ENCODE measurements at places on chromosomes 5 and 9. TPM values are rescaled to one million over a fixed set of nuclear protein-coding genes. Genes with fewer than 3 reads are reported as not detected.

DNA sequence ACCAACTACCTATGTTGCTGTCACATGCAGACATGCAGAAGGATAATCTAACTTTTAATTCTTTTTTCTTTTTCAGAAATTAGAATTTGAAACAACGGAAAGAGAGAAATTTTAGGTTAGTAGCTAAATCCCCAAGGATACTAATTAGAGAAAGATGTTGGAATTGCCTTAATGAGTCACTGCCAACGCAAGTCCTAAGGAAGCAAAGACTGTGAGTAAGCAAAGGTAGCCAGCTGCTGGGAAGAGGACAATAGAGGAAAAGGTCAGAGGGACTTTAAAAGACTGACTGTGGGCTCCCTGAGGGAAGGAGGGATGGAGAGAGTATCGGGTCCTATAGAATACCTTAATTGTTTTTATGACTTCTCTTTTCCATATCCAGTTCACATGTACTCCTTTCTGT is 461.9 kb upstream of the PAPPA start:
- DNase-seq, result no peak

The PCDHA1 gene
- total RNA-seq, result not detected

- DNase-seq, result no peak
Measured at GRCh38 chr5:145925353-145925752, 11.0 kb upstream of the SH3RF2 start.

GRCh38 chr9:98900725-98901124 is 43.0 kb upstream of the COL15A1 start:
- no peak for DNase-seq

DNA sequence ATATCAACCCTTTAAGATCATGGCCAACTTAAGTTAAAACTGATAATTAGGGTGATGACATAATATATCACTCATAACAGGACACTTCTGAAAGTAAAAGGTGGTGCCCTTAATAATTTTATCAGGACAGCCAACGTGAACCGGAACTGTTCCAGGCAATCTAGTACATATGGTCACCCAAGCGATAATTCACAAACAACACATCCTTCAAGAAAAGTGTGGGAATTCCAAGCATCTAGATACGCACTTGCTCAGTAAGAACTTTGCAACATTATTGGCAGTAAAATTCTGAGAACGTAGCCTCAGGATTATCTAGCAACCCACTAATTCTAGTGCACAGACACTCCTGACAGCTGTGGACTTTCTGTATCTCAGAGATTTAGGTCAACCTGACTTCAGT is 85.7 kb downstream of the ALDH7A1 start:
- no peak for DNase-seq

GRCh38 chr5:144040615-144041305 is 129.7 kb downstream of the YIPF5 start:
- no peak for DNase-seq

- no peak for DNase-seq
Measured at GRCh38 chr9:26471261-26471660, 421.3 kb downstream of the CAAP1 start.

The DIPK1B gene
- 56.2 TPM for total RNA-seq

The C5orf58 gene
- total RNA-seq, result not detected

DNA sequence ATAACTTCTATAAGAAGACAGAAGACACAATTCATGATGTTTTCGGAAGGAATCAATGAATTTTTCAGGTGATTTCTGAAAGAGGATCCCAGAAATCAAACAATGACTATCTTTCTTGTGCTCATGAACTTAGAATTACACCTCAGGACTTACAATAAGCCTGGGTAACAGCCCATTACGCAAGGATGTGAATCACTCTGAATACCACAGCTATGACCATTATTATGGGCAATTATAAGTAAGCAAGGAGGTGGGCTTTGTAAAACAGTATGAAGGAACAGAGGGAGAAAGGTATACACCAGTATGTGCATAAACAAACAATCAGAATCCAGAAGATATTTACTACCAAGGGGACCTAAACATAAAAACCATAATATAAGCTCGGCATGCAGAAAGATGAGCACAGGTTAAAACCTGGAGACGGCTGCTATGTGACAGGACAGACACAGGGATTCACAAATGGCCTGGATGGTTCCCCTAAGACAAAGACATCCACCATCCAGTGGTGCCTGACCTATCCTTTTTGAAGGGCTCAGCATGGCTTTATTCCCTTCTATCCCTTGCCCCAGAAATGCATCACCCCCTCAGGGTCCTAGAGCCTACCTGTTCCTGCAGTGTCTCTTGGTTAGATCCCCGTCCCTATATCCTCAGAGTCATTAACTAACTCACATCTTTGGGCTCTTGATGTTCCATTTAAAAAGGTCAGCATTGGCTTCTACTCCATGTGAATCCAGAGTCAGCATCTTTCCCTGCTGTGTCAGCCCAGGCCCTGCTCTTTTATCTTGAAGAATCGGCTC is 21.8 kb upstream of the PPP2CA start:
- DNase-seq, result no peak

The TMEM215 gene
- 0.07 TPM for total RNA-seq

GRCh38 chr5:110251366-110251765 is 475.1 kb downstream of the TMEM232 start:
- DNase-seq, result no peak

DNA sequence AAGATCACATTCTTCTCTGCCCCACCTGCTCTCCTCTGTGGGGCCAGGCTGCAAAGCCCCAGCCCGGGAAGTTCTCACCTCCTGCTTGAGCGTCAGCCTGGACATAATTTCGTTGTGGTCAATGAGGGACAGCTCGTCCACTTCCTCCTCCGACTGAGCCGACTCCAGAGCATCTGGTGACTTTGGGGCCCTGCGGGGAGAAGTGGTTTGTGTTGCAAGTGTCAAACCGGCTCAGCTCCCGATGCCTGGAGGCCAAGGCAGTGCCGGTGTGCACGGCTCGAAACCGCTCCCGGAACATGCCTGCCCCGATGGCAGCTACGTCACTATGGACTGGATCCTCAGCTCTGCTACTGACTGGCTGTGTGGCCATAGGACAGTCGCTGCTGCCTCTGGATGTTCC is 52.8 kb downstream of the PRRT1B start:
- no peak for DNase-seq

The SPAG8 gene
- 0.89 TPM for total RNA-seq

- DNase-seq, result no peak
Measured at GRCh38 chr5:173302546-173303155, 25.6 kb downstream of the STC2 start.

GRCh38 chr9:93492327-93492726 is 38.9 kb upstream of the FAM120AOS start:
- no peak for DNase-seq

DNA sequence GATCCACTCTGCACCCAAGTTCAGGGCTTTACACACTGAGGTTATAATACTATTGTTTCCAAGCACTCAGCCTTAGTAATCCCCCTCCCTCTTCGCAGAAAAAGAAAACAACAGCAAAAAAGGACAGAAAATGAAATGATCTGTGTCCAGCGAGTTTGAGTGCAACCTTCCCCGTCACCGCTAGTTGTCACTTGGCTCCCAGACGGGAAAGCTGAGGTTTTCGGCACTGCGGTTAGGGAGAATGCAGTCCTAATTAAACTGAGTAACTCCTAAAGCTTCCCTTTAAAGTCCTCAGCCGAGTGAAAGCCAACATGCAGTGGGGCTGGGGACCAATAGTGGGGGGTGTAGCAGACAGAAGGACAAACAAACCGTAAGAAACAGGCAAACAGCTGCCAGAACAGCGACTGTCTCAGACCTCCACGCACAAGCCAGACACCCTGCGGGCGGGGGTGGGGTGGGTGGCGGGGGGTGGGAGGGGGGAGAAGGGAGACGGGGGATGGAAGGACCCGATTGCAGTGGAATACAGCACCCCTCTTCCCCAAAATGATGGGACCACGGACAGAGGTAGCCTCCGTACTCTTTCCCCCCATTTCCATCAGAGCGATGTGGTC is 680 bp downstream of the GLRA1 start:
- no peak for DNase-seq

DNA sequence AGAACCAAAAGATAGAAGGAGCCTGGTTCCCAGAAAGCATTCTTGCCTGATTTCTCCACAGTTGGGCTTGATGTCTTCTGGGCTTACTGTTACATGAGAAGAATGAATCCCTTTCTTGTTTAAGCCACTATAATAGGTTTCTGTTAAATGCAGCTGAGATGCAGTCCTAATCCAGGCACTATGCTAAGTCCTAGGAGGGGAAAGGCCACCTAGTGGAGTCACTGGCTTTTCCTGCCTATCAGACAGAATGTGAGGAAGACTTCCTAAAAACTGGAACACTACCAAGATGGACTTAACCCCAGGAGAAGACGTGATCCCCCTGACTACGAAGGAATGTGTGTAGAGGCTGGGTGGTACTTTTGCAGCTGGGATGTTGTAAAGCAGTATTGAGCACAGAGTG is 34.3 kb upstream of the FSD1L start:
- DNase-seq, result no peak

DNA sequence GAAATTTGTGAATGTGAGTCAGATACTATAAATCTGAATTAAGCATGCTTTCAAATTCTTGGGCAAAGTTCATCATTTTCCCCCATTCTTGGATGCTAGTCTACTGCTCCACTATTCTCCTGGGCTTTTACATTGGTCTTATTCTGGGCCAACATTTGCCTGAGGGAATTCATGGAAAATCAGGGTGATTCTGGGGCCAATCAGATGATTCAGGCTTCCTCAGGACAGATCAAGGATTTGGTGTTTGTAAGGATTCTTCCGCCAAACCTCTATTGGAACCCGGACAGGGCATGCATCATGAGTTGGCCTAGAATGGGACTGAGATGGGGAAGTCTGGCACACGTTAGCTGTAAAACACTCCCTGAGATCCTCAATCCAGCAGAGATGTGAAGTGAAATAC is 113.8 kb downstream of the MEF2C start:
- DNase-seq, result no peak

DNA sequence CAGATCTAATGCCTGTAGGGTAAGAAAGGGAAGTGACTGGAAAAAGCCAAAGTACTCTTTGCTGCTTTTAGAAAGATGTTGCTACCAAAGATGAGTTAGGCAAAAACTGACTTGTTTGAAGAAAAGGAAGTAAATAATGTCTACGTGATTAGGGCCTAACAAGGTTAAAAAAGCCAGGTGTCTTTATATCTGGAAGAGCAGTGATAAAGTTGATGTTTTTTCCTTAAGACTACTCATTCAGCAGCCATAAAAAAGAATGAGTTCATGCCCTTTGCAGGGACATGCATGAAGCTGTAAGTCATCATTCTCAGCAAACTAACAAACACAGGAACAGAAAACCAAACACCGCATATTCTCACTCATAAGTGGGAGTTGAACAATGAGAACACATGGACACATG is 13.5 kb upstream of the AMACR start:
- DNase-seq, result no peak

The CAMK2A gene
- total RNA-seq, result 3.9 TPM

The TRIM41 gene
- 27.9 TPM for total RNA-seq

- DNase-seq, result no peak
Measured at GRCh38 chr5:150557509-150557872, 49.6 kb downstream of the NDST1 start.

- DNase-seq, result no peak
Measured at GRCh38 chr5:26034813-26035212, 1003.6 kb downstream of the CDH9 start.

DNA sequence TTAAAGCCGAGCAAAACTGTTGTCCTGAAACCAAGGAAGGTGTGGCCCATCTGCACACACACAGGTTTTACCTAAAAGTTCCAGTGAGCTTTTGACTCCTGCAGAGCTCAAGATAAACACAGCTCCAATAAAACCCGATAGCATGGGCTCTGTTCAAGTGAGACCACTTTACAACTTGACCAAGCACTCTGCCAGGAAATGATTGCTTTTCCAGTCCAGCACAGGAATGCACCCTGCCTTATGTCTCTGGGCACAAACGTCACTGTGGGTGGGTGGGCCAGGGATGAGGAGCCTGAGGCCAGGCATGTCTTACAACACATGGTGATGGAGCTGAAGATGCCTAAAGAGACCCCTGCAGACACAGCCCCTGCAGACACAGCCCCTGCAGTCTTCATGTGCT is 115.3 kb downstream of the ROR2 start:
- no peak for DNase-seq

The TMEM161B gene
- 29.5 TPM for total RNA-seq

The LMX1B gene
- total RNA-seq, result not detected

DNA sequence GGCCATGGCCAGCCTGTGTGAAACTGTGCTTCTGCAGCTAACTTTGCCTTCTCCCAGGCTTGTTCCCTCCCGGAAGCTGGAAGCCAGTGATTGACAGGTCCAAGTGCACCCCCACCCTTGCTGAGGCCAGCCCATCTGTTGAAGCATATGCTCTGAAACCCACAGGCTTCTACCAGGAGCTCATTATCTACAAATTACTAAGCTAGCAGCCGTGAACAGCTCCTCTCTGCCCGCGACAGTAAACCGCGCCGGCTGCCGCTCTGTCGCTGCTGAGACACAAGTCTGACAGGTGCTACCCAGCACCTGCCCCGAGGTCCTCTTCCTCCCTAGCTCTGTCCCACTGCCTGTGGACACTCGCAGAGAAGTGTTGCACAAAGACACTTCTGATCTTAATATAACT is 490.9 kb downstream of the GADD45G start:
- DNase-seq, result no peak

- DNase-seq, result no peak
Measured at GRCh38 chr5:179401-179800, 11.9 kb upstream of the LRRC14B start.

The RAPGEF1 gene
- 50.4 TPM for total RNA-seq

DNA sequence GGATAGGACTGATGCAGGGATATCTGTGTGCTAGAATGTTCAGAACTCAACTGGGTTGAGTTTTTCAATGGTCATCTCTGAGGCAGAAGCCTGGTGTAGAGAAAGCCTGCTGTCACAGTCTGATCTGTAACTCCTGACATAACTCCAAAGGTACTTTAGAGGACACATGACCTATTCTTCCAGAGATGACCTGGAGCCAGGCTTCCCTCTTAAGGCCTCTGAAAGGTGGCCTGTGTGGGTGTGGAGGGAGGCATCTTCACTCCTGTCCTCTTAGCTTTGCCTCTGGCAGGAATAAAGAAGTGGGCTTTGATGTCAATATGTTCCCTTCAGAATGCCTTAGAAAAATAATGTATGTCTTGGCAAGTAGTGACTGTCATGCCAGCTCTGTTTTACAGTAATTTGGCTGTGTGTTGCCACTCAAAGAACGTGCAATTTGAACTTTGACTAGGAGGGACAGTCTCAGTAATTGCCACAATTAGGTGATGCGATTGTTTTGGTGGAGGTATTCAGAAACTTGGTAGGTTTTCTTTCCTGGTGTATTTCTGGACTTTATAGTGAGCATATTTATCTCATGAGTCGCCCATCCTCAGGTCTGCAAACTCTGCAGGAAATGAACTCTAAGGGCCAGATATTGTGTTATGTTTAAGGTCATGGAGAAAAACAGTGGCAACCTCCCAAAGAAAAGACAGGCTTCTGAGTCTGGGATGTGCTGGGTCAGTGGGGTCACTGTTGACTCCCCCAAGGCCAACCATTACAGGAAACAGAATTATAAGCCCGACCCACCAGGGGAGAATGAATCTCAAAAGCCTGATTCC is 3.2 kb upstream of the C5orf63 start:
- DNase-seq, result no peak

The CA9 gene
- total RNA-seq, result 1.7 TPM

All from mesothelial cell of epicardium (in vitro differentiated cells).